Activated CD4-positive, alpha-beta memory T cell treated with anti-CD3 and anti-CD28 coated beads for 36 hours (primary cell): ENCODE measurements at places on chromosomes 16 and 17.

- DNase-seq = no peak
Observed at GRCh38 chr16:81210807-81211206, 27.7 kb upstream of the BCO1 start.

DNA sequence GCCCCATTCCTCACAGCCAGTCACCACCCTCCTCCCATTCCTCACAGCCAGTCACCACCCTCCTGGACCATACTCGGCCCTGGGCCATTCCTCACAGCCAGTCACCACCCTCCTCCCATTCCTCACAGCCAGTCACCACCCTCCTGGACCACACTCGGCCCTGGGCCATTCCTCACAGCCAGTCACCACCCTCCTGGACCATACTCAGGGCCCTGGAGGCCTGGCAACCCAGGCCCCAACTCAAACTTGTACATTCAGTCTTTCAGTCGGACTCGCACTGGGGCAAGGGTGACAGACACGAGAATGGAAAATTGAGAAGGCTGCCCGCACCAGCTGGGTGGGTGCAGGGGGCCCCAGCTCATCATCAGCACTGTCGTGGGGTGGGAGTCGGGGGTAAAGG, 30.4 kb upstream of the FOXK2 start:
- no peak for DNase-seq

DNA sequence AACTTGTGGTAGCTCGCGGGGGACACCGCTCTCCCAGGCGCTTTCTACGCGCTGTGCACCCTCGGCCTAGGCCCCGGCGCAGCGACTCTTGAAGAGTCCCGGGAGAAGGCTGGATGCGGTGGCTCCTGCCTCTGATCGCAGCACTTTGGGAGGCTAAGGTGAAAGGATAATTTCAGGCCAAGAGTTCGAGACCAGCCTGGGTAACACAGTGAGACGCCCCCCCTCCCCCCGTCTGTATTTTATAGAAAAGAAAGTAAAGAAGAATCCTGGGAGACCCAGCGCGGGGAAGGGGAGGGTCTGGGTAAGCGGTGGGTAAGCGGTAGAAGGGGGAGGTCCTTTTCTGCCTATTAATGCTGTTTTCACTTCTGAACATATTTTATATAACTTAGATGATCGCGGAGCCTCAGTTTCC, 486 bp upstream of the PLLP start:
- DNase-seq = no peak

- DNase-seq = no peak
Observed at GRCh38 chr17:57404073-57404472, 147.8 kb downstream of the MSI2 start.

DNA sequence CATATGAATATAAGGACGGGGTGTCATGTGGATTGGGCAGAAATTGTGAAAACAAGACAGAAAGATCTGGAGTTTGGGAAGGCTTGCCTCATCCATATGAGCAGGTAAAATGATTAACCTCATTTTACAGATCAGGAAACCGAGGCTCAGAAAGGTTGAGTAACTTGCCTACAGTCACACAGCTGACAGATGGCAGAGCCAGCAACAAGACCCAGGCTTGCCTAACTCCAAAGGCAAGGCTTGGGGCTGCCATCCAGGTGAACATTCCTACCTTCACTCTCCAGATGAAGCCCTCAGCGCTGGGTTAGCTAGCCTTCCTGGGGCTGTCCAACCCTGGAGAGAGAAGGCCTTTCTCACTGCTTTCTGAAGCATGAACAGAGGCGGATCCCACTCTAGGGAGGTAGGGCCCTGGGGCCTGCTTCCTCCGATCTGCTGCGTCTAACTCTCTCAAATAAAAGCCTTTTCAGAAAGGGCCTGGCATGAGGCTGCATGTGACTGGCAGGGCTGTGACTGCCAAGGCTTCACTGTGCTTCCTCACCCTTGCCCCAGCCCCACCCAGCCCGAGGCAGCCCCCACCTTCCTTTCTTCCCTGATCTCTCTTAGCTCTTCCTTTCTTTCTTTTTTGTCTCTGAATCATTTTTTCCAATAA, 107.8 kb downstream of the GNAO1 start:
- DNase-seq = no peak

DNA sequence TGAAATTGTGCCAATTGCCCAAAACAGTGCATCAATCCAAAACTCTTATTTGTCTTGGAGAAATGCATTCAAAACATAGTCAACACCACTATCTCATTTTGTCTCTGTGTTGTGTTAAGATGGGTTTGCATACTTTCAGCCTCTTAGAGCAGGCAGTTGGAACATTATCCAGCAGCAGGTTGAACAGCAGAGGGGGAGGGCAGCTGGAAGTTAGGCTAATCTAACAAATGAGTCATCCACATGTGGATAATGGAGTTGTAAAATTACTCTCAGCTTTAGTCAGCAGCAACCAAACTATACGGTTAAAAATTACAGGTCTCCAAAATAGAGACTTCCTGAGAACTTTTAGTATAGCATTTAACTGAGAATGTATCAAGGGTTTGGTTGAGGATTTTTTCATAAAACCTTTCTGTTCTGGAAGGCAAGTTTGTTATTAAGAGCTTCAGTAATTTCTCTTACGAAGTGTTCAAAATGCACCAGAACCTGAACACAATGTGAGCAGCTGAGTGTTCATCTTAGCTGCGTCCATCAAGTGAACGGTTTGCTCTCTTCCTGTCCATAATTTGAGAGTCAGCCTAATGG, 46.3 kb downstream of the PRKCA start:
- DNase-seq = peak; percentile 58

- DNase-seq = peak; percentile 44
Observed at GRCh38 chr16:10497132-10498101, 83.0 kb downstream of the EMP2 start.

GRCh38 chr17:68606451-68607307, 5.5 kb upstream of the FAM20A start:
- no peak for DNase-seq

DNA sequence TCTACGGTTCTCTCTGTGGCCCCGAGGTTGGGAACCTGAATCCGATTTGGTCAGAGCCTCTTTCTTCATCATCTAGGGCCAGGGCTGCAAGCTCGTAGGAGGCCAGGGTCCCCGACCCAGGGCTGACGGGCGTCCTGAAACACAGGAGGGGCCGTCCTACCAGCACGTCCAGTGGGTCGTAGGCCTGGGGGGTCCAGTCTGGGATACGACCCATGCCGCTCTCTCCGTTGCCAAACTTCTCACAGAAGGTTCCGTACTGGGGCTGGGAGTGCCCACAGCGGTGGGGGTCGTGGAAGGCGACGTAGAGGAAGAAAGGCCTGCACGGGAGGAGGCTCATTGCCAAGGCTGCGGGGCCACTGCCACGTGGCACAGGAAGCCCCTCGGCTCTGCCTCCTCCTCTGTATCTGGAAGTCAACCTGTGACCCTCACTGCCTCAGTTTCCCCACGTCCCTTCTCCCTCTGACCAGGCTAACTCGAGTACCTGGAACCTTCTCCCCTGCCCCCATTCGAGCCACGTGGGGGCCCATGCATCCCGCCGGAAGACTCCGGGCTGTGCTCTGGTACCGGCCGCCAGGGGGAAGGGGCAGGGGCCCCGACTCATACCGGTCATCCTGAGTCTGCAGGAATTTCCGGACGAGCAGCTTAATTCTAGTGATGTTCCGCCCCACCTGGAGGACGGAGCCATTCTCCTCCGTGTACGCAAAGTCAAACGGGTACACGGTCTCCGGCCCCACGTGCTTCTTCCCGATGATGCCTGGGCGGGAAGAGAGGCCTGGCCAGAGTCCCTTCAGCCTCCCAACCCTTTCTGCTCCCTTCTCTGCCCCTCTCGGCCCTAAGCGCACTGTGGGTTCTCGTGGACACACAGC, 5.9 kb downstream of the SGSH start:
- DNase-seq = no peak

DNA sequence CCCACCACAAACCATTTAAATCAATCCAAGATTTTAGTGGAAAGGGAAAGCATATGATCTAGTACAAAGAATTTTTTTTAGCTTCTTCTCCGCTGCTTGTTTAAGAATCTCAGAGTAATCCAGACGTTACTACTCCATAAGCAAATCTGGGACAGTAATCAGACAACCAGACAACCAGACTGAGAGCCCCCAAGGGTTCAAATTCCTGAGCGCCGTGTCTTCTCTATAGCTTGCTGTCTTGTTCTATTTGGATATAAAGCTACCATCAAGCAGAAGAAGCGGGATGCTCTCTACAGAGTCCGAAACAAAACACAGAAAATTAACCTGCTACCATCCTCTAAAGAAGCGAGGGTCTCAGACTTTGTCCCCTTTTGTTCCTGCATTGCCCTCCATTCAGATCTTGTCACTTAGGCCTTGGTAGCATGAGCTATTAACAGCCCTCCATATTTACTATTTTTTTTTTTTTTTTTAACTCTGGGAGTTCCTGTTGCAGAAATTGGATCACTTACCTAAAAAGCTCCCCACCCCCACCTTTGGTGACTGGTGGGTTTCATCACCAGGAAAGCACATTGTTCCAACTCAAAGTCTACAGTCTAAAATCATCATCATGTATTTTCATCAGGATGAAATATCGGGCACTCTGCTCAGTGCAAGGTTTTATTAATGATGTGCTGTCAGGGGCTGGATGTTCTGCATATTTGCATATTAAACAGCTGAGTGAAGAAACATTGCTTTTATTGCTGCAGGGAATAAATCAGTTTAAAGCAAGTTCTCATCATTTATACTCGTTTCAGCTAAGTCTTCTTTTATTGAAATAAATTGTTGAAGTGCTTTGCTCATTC, 576.7 kb downstream of the WWOX start:
- DNase-seq = no peak

- DNase-seq = no peak
Observed at GRCh38 chr16:83882163-83882885, 16.6 kb upstream of the MLYCD start.
